ENCODE measurements at places on chromosomes 5 and 9.
A peak's percentile ranks its signal among the peaks of the same experiment; 100 is the strongest.

DNA sequence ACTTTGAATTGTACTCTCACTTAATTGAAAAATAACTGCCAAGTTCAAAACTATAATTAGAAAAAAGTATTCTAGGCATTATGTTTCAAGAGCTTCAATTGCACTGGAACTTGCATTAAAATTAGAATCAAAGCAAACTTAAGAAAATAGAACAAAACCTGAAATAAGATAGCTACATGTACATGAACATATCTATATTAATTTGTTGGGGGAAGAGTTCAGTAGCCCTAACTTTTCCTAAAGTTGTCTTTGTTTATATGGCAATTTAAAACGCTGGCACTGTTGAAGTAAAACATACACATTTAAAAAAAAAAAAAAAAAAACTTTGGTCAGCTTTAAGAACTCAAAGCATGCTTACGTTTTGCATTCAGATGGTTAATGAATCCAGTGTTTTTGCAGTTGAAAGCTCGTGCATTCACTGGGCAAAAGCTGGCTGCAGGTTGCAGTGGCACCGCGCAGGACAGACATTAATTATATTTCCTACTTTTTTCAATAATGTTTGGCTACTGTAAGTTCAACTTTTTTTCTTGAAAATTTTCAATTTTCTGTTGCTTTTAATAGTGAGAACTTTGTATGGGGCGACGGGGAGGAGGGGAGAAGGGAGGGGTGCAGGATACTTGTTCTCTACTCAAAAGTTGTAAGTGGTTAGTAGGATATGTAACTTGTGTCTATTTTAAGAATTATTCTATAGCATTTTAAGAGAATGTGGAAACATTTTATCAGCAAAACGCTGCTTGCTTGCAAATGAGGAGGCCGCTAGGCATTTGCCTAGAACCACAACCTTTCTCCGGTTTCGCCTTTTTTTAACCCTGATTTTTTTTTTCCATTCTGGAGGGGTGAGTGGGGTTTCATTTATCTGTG, 3.9 kb downstream of the NR2F1 start:
- peak; percentile 66 for DNase-seq

DNA sequence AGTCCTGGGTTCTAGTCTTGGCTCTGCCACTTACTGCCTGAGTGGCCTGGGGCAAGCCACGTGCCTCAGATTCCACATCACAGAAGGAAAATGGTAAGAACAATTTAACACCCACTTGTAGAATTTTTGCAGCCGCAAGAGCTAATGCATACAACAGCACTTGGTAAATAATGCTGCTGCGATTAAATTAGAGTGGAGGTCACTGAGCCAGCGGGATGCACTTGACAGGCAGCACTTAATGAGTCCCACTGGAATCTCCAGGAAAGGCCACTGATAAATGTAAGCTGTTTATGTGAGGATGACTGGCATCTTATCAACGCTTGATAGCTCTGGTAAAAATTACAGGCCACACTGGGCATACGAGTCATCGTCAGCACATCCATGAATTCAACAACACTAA, 59.4 kb upstream of the UBTD2 start:
- DNase-seq: no peak

GRCh38 chr5:175685701-175686350, 28.0 kb downstream of the HRH2 start:
- DNase-seq: no peak

DNA sequence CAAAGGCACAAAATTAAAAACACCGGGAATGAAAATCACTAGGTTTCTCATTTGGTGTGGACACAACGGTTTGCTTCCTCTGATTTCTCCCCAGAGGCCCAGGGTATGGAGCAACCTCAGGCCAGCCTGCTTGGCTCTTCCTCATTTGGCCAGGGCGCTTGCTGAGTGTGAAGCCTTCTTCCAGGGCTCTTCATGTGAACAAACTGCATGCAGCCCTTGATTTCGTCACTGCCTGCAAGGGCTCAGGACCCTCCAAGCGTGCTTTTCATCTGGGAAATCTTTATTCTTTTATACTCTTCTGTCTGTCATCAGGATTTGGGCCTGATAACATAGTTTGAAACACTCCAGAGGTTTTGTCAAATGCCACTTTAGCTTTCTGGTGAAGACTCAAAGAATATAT, 122.6 kb upstream of the KLF4 start:
- no peak for DNase-seq

DNA sequence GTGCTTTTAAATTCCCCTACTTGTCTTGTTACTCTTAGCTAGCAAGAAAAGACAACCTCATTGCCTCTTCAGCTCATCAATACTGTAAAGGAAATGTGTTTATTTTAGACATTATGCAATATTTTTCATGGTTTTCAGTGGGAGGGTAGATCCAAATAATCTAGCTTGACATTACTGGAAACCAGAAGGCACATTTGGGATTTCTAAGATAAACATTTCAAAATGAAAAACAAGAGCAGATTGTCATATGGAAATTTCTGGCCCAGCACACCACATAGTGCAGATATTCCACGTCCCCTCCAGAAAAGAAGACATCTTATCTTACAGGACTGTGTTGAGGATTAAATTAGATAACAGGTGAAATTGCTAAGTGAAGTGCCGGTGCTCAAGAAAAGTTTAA, 296.9 kb downstream of the MSX2 start:
- DNase-seq: no peak

DNA sequence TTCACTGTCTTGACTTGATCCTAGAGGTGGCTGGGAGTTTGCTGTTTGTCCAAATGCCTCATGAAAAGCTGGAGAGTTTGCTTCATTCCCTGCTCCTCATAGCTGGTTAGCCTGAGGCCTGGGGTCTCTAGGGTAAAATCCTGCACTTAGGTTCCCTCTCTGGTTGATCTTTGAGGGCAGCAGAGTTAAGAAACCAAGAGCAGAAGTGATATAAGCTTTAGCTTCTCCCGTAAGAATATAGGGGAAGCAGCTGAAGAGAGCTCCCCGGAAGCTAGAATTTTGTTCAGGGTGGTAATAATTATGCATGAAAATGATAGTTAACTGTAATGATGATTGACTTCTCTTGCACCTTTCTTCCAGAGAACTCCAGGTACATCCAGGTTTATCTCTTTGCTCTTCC, 1.4 kb downstream of the FAM53C start:
- no peak for DNase-seq

- no peak for DNase-seq
Observed at GRCh38 chr5:180436275-180436674, 57.9 kb upstream of the CNOT6 start.

GRCh38 chr5:51746023-51746422, 362.8 kb downstream of the ISL1 start:
- no peak for DNase-seq

- peak; percentile 71 for DNase-seq
Observed at GRCh38 chr9:82148901-82149461, 160.4 kb downstream of the SPATA31D1 start.

- DNase-seq: no peak
Observed at GRCh38 chr9:122309861-122310260, 45.2 kb downstream of the MRRF start.

DNA sequence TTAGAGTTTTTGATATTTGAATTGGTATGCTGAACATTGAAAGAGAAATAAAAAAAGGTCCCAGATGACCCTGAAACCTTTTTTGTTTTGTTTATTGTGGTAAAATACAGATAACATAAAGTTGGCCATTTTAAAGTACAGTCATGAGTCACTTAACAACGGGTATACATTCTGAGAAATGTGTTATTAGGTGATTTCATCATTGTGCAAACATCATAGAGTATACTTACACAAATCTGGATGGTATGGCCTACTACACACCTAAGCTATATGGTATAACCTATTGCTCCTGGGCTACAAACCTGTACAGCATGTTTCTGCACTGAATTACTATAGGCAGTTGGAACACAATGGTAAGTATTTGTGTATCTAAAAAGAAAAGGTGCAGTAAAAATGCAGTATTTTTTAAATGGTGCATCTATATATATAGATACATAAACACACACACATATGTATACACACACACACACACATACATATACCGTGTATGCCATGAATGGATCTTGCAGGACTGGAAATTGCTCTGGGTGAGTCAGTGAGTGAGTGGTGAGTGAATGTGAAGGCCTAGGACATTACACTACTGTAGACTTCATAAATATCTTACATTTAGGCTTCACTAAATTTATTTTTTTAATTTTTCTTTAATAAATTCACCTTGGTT, 31.0 kb downstream of the TTC1 start:
- no peak for DNase-seq

DNA sequence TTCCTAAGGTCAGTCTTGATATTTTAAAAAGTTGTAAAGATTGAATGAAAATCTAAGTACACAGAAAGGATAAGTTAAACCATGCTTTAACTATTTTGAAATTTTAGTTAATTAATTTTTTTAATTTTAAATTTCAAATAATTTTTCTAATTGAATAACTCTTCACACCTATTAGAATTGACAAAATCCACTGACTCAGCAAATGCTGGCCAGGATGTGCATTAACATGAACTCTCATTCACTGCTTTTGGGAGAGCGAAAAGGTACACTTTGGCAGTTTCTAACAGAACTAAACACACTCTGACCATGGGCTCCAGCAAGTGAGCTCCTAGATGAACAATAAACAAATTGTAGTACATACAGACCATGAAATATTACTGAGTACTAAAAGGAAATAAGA, 209.5 kb downstream of the PTPRD start:
- no peak for DNase-seq

GRCh38 chr5:11234501-11234911, 473.5 kb upstream of the DAP start:
- no peak for DNase-seq

GRCh38 chr9:120944434-120944843, 17.8 kb upstream of the TRAF1 start:
- DNase-seq: no peak

GRCh38 chr9:20863945-20864344, 167.5 kb downstream of the HACD4 start:
- no peak for DNase-seq

GRCh38 chr9:88739373-88739772, 204.4 kb downstream of the NXNL2 start:
- no peak for DNase-seq

- DNase-seq: no peak
Observed at GRCh38 chr9:20032413-20033006, 243.7 kb upstream of the SLC24A2 start.

DNA sequence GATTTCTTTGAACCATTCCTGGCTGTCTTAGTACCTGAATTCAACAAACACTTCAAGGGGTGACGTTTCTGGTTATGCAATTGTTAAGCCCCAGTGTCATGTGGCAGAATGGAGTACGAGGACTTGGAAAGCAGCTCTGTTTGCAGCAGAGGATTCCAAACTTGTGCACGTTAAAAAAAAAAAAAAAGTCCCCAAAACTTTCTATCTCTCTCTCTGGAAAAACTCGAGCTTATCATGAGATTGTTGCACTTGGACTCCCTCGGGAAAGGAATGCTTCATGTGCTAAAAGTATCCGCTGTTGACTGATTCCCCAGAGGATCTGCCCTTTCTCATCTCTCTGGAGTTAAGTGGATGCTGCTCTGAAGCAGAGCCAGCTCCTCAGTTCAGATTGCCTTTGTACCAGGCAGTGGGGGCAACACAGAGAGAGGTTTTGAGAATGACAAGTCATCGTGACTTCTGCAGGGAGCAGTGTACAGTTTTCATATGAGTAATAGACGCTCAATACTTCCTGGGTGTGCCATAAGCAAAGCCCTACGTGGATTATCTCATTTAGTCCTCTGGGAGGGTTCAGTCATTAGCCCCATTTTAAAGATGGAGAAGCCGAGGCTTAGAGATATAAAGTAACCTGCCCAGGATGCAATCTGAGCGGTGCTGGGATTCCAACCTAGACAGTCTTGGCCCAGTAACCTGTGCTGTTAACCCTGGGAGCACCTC, 28.1 kb downstream of the TMOD1 start:
- no peak for DNase-seq
